Caki2 (cell line): ENCODE measurements at places on chromosomes 7 and 10. TPM values are rescaled to one million over a fixed set of nuclear protein-coding genes. Genes with fewer than 3 reads are reported as not detected.

Gene ZNF316
- 12.8 and 21.2 TPM in 2 replicates for total RNA-seq

Gene CLDN3
- 43.4 and 69.4 TPM in 2 replicates for total RNA-seq

Gene OR2A25
- total RNA-seq: not detected in 2 replicates

DNA sequence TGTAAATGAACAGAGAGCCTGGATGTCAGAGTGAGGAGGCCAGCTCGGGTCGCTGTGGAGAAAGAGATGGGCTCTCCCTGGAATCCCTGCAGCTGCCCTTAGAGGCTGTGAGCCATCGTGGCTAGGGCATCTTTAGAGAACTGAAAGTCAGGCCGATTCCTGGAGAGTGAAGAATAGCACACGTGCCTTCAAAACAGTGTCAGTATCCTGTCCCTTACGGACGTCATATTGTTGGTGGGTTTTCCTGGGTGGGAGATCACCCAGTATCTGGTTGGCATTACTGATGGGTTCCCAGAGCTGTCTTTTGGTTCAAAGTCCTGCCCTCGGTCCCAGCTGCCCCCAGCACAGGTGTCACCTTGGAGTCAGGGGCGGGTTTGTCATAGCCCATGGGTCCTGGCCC, 25.3 kb downstream of the IKZF1 start:
- DNase-seq: no peak

Gene COL1A2
- total RNA-seq: 0.09 TPM in 1 of 2 replicates, not detected in the other
